ENCODE measurements at places on chromosomes 12 and 14.

DNA sequence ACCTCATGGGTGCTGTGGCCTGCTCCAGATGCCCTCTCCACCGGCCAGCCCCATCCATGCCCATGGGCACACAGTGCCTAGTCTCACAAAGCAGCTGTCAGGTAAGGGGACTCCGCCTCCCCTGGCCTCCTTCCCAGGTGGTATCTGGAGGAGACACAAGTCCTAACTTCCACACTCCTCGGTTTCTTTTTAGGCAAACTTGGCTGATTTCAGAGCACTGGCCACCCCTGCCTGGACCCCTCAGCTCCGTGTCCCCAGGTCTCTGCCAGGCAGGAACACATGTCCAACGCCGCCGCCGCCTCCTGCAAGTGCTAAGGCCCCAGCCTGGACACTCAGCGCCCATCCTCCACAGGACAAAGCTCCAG, 324.1 kb upstream of the DIO3 start:
- DNase-seq: no peak

DNA sequence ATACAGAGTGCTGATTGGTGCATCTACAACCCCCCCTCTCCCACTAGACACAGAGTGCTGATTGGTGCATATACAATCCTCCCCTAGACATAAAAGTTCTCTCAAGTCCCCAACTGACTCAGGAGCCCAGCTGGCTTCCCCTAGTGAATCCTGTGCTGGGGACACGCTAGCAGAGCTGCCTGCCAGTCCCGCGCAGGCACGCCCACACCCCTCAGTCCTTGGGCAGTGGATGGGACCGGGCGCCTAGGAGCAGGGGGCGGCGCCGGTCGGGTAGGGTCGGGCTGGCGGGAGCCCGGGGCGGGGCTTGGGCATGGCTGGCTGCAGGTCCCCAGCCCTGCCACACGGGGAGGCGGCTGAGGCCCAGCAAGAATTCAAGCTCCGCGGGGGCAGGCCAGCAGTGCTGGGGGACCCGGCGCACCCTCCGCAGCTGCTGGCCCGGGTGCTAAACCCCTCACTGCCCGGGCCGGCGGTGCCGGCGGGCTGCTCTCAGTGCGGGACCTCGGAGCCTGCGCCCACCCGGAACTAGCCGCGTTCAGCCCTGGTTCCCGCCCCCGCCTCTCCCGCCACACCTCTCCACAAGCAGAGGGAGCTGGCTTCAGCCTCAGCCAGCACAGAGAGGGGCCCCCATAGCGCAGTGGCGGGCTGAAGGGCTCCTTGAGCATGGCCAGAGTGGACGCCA, 64.3 kb upstream of the DDHD1 start:
- DNase-seq: peak; percentile 50

DNA sequence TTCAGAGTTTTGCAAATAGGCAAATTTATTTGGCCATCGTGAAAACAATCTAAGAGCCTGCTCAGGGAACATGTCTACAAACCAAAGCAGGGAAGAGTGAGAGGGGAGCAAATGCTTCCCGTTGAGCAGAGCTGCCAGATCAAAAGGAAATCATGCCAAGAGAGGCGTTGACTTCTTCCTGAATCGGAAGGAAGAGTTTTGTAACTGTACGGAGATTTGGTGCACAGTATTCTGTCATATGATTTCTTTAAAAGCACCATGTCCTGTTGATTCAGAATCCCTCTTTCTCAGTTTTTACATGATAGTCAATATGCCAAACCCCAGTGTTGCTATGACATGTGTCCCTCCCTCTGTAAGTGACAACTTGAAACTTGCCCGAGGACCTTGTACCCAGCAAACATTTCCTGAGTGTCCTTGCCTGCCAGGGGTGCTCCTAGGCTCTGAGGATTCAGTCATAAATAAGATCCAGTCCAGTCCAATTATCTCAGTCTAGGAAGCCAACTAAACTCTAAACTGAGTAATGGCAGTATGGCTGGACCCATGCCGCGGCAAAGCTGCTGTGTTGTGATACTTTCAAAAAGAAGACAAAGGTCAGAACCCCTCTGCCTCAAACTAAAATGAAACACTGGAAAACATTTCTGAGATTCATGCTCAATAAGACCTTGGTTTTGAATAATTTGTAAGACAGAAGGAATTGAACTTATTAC, 300.1 kb upstream of the FKBP4 start:
- no peak for DNase-seq

- no peak for DNase-seq
Measured at GRCh38 chr12:46711756-46712155, 114.0 kb downstream of the SLC38A4 start.

DNA sequence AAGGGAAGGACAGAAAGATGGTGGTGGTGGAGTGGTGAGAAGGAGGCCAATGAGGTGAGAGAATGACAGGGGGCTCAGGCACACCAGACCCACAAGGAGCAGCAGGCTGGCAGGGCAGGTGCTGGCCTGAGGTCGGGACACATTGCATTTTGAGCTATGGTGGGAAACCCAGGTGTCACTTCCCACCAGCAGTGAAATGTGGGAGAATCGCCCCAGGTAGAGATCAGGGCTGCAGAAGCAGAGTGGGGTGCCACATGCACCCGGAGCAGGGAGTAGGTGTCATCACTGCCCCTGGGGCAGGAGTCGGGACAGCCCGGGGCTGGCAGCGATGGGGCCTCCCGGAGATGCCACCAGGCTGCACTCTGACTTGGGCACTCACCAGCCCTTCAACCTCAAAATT, 315.8 kb downstream of the BCL11B start:
- no peak for DNase-seq

- DNase-seq: peak; percentile 44
Measured at GRCh38 chr12:4909734-4910501, at the start of gene KCNA1. Gene KCNA1, plus strand, starts transcription at chr12:4909905. Its CDS starts 1,474 bp downstream, at chr12:4911379.

DNA sequence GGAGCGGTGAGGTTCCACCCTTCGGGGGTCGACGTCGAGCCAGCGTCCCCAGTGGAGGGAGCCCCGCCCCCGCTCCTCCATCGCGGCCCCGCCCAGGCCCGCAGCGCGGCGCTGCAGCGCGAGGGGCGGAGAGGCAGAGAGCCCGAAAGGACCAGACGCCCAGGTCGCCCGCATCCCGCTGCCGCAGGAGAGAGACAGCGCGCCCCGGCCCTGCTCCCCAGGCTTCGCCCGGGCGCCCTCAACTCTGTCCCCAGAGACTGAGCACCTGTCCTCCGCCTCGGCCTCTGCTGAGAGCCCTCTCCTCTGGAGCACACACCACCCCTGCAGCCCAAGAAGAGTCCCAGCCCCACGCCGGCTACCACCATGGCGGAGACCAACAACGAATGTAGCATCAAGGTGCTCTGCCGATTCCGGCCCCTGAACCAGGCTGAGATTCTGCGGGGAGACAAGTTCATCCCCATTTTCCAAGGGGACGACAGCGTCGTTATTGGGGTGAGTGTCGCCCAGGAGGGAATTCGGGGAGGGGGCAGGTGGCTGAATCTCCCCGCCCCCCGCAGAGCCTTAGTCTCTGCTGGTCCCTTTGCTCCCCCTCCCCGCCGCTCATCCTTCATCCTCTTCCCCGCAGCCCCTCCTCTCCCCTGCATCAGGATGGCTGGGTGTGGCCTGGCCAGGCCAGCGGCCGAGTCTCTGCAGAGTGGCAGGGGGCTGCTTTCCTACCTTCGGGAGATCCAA, at the start of gene KIF5A:
TSS of gene KIF5A (plus strand) at position 136 of the 732 bp plus-strand sequence. CDS start at position 364, 228 bp downstream.
- DNase-seq: peak; percentile 78

GRCh38 chr14:61281186-61281947, at the start of gene TMEM30B:
Gene TMEM30B, minus strand, starts transcription at chr14:61281338. Its CDS starts 191 bp downstream, at chr14:61281147.
- no peak for DNase-seq

DNA sequence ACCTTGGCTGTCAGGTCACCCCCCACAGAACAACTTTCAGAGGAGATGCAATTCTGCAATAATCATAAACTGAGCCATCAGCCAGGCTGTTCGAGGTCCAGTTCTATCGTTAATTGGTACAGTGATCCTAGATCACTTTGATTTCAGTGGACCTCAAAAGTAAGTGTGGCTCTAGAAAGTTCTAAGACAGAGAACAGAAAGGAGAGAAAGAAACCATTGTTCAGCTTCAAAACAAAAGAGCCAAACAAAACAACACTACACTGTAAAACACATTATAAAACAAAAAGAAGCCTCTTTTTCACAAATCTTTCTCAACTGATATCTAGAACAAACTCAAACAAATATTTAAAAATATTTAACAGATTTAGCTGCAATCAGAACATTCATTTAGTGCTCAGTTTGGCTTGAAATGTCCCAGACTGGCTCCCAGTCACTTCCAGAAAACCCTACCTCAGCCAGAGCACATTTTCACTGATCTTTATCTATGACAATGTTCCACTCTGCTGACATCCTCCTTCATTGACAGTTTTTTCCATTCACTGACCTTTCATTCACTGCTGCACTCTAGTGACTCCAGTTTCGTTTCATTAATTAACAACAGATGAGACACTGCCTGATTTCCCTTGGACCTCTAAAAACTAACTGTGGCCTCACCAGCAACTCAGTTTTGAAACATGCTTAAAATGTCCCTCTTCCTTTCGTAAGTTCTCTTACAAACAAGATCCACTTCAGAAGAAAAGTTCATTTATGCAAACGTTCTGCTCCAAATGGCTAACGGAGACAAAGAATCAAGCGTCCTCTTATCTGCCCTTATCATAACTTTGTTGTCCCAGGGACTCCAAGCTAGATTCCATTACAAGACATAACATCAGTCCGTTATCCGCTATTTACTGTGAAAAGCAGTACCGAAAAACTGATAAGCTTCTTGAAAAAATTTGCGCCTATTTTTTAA, 56.8 kb downstream of the DUSP16 start:
- DNase-seq: no peak

GRCh38 chr12:65488197-65488596, 209.7 kb downstream of the MSRB3 start:
- DNase-seq: no peak

GRCh38 chr12:42732908-42733411, 143.4 kb upstream of the PRICKLE1 start:
- no peak for DNase-seq
